AG08396 (cell line): ENCODE measurements at places on chromosomes 5 and 9.
A peak's percentile ranks its signal among the peaks of the same experiment; 100 is the strongest.

- no peak for DNase-seq
Measured at GRCh38 chr5:155293605-155294178, 280.1 kb downstream of the KIF4B start.

- DNase-seq, result no peak
Measured at GRCh38 chr5:8320244-8320643, 451.3 kb downstream of the MTRR start.

GRCh38 chr5:139378101-139378825 is 4.8 kb downstream of the SLC23A1 start:
- no peak for DNase-seq

DNA sequence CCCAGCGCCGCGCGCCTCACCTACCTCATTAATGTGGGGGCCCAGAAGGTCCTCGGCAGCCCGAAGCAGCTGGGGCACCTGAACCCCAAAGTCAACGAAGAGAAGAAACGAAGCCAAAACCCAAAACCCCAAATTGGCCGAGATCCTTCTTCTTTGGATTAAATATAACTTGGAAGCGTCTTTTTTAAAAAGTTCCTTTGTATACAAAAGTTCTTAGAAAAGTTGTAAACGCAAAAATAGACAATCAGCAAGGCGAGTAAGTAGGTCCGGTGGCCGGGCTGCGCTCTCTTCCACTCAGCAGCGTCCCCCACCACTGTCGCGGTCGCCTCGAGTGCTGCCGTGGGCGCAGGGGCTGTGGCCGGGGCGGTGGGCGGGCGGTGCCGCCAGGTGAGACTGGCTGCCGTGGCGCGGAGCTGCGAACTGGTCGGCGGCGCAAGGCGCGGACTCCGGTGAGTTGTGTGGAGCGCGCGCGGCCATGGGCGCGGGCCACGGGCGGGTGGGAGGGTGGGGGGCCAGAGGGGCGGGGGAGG is 360 bp downstream of the KLF4 start:
- no peak for DNase-seq

GRCh38 chr5:81163651-81164050 is 69.5 kb upstream of the CKMT2 start:
- no peak for DNase-seq

DNA sequence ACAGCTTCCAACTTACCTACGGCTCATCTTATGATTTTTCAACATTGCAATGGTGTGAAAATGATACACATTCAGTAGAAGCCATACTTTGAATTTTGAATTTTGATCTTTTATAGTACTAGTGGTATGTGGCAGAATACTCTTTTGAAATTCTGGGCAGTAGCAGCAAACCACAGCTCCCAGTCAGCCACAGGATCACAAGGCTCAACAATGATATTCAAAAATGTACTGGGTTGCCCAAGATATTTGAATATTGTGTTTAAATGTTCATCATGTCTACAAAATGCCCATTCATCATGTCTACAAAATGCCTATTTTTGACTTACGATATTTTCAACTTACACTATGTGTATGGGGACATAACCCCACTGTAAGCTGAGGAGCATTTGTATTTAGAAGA is 81.3 kb upstream of the PRR16 start:
- no peak for DNase-seq

- DNase-seq, result no peak
Measured at GRCh38 chr5:113723021-113723420, 209.5 kb downstream of the YTHDC2 start.

DNA sequence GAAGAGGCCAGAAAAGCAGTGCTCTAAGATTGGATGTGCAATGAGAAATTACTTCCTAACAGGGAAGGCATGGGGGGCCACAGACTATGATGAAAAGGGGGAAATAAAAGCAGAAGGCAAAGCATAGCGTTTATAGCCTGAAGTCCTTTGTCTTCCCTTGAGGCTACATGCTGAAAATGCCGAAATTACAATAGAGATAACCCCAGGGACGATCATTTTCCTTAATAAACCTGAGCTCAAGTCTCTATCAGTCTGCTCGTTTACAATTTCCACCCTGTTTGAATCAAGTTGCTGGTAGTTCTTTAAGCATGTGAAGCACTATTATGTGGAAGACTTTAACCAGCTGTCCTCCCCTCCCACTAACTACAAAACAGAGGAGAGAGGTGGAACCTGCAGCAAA is 60.4 kb downstream of the FREM1 start:
- DNase-seq, result no peak

DNA sequence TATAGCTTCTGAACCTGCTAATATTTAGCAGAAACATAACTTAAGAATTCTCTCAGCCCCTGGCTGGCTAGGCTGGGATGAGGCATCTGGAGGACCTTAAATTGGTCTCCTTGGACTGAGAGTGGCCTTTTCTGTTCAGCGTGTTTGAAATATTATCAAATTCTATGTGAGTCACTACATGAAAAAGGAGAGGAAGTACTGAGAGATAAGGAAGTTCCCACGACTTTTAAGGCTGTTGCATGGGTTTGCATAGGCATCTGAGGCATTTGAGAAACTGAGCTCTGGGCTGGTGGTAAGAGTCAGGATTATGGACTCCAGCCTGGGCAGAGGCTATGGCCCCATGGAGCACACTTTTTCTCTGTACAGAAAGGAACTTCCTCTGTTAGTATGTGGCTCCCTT is 816.2 kb upstream of the GRAMD2B start:
- DNase-seq, result no peak

- no peak for DNase-seq
Measured at GRCh38 chr9:72232778-72233177, 83.5 kb downstream of the GDA start.

DNA sequence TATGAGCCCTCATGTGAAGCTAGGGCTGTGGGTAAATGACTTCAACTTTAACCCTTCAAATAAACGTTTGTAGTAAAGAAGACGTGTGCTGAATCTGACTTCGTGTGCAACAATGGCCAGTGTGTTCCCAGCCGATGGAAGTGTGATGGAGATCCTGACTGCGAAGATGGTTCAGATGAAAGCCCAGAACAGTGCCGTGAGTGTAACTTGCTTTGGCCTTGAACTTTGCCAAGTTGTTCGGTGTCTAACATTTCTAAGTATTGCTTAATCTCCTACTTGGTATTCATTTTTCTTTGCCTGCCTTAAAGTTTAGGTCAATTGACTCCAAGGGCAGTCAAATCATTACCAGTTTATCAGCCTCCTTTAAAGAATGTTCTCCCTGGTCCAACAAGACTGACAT is 18.2 kb downstream of the VLDLR start:
- no peak for DNase-seq

GRCh38 chr5:65563777-65564176 is 681 bp downstream of the PPWD1 start:
- DNase-seq, result no peak

GRCh38 chr5:109533751-109534272 is 124.0 kb upstream of the PJA2 start:
- no peak for DNase-seq

- peak; percentile 22 for DNase-seq
Measured at GRCh38 chr5:127705120-127705892, 2.1 kb downstream of the CCDC192 start.

GRCh38 chr9:34380034-34380510 is 3.4 kb upstream of the MYORG start:
- no peak for DNase-seq

DNA sequence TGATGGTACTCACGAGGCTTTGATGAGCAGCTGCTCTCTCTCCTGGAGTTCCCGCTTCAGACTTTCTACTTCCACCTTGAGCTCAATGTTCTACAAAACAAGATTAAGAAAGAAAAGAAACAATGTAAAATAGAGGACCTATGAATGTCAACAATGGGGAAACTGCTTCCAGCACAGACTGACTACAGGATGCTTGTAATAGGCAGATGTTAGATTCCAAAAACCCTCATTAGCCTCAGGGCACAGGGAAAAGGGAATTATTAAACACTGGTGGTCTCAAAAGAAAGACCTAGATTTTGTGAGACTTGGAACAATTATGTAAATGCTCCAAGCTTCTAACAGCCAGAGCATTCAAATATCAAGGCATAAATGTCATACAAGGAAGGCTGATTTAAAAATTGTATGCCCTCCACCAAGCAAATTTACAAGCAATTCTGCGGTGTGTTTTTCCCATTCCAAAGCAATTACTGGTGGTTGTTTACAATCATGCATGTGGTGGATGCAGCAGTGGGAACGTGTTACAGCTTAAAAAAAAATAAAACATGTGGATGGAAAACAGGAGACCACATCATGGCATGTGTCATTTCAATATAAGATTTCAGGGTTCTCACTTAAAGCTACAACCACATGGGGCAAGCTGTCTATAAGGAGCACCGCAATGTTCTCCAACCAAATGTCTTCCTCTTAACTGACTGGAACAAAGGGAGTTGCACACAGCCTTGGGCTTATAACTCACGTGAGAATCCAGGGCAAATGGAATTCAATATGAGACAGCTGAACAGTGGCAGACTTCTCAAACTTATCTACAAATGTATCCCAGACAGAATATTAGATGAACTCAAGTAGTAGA is 34.0 kb downstream of the CDK5RAP2 start:
- DNase-seq, result no peak

- no peak for DNase-seq
Measured at GRCh38 chr5:55601628-55602027, 66.9 kb upstream of the PLPP1 start.

DNA sequence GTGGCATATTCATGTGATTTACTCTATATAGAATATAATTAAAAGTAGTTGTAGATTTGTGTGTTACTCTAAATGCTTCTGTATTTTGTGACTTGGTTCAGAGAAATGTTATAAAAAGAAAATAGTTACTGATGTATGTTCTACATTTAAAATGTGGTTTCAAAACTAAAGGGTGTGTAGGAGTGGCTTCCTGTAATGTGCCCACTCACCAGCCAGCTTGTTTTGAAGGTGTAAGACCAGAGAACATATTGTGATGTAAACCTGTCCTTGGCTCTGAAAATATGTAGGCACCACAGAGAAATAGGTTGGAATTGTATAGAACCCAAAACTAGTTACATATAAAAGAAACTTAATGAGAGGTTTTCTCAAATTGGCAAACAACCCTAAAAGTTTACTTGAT is 51.2 kb upstream of the ARRDC3 start:
- no peak for DNase-seq

- DNase-seq, result no peak
Measured at GRCh38 chr9:515665-516064, 301.0 kb downstream of the DOCK8 start.

DNA sequence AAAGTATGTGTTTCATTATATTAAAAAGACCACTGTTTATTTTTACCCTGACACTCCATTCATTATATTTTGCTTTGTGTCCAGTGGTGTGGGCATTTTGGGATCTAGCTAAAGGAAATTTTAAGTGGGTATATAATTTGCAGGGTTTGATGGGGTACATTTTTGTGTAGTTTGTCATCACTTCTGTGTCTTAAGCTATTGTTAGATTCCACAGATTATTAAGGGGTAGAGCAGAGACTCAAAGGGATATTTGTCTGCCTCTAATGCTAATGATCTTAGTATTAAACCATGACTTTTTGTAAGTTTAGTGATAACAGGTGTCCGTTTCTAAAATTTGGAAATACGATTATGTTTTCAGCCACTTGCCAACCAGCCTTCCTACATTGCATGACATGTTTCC is 731.6 kb downstream of the BRINP1 start:
- DNase-seq, result no peak

DNA sequence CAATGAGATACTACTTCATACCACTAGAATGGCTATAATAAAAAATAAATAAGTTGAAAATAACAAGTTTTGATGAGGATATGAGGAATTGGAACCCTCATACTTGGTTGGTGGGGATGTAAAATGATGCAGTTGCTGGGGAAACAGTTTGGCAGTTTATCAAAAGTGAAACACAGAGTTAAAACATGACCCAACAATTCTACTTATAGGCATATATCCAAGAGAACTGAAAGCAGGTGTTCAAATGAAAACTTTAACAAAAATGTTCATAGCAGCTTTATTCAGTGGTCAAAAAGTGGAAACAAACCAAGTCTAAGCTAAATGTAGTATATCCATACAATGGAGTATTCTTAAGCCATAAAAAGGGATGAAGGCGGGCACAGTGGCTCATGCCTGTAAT is 13.1 kb upstream of the LHFPL2 start:
- DNase-seq, result no peak

DNA sequence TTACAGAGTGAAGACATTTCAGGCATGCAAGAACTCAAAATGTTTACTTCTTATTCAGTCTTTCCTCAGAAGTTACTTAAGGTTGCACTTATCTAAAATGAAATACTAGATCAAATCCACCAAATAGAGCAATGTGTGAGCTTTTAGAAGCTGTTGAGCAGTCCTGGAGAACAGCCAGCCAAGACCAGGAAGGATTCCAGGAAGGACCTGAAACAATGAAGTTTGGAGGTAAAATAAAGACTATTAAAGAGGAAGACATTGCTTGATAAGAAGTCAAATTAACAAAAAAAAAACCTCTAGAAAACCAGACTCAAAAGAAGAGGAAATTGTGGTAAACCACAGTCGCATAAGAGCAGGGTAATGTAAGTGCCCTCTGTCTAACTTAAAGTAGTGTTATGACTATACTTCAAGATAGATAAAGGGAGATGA is 156.2 kb upstream of the S1PR3 start:
- DNase-seq, result no peak

GRCh38 chr9:13142776-13143175 is 136.7 kb downstream of the MPDZ start:
- DNase-seq, result no peak

DNA sequence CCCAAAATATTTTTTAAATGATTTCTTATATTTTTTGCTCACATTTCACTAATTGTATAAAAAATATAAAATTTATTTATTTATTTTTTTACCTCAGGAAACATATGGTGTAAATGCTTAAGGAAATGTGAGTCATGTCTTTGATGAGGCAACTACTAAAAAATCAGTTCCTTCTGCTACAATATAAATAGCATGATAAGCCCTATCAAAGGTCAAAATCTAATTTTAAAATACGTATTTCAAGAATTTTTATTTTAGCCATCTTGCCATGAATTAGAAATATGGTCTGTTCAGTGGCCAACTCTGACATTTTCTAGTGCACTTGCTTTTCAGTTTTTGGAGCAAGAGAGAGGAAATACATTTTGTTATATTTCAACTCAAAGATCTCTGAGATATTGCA is 50.5 kb downstream of the PDE4D start:
- DNase-seq, result no peak

DNA sequence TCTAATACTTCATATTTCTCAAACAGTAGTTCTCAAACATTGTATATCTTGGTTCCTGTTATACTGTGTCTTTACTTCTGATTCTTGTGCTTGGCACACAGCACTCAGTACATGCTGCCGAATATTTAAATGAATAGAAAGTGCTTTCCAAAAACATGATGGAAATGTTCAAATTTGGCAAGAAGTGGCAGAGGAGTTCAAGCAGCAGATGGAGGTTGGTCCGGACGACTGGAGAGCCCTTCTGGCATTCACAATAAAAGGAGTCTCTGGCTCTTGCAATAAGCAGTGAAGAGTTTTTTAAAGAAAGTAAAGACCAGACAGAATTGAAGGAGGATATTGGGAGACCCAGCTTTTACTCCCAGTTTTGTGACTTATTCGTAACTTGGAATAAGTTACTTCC is 36.3 kb downstream of the TSTD2 start:
- no peak for DNase-seq

GRCh38 chr5:60463179-60463868 is 236.6 kb downstream of the DEPDC1B start:
- DNase-seq, result no peak
